ENCODE measurements at places on chromosomes 3 and 15.

- DNase-seq, result no peak
Observed at GRCh38 chr15:31609258-31609681, 282.6 kb downstream of the KLF13 start.

DNA sequence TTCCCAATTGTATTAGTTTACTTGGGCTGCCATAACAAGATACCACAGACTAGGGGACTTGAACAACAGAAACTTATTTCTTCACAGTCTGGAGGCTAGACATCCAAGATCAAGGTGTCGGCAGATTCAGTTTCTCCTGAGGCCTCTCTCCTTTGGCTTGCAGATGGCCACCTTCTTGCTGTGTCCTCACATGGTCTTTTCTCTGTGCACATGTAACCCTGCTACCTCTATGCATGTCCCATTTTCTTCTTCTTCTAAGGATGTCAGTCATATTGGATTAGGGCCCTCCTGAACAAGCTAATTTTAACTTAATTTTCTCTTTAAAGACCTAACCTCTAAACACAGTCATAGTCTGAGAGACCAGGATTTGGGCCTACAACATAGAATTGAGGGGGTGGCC, 336.7 kb upstream of the WNT5A start:
- DNase-seq, result no peak

- no peak for DNase-seq
Observed at GRCh38 chr15:90174140-90174875, 26.8 kb upstream of the SEMA4B start.

GRCh38 chr3:179375091-179375999, 27.8 kb downstream of the MFN1 start:
- DNase-seq, result no peak
